ENCODE measurements at places on chromosomes 1 and 21.

GRCh38 chr1:246591047-246591446 is 24.8 kb downstream of the CNST start:
- no peak for DNase-seq

GRCh38 chr1:151680826-151681225 is 35.8 kb downstream of the CELF3 start:
- no peak for DNase-seq

DNA sequence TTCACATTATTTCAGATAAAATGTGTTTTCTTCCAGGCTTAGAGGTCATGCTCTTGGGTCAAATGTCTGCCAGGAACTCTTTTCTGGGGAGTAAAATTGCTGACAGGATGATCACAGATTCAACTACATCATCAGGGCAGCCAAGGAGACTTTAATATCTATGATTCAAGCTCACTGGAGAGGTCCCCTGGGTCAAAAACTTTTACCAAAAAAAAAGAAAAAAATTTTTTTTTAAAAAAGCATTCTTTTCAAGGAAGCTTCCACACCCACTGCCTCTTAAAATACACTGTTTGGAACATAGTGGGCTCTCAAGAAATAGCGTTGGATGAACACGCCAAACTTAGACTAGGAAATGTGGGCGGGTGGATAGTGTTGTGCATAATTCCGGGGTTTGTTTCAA is 81.3 kb downstream of the TIAM1 start:
- no peak for DNase-seq

GRCh38 chr1:208499026-208499425 is 254.8 kb upstream of the PLXNA2 start:
- no peak for DNase-seq

GRCh38 chr1:29626066-29626465 is 389.7 kb downstream of the PTPRU start:
- DNase-seq: no peak

DNA sequence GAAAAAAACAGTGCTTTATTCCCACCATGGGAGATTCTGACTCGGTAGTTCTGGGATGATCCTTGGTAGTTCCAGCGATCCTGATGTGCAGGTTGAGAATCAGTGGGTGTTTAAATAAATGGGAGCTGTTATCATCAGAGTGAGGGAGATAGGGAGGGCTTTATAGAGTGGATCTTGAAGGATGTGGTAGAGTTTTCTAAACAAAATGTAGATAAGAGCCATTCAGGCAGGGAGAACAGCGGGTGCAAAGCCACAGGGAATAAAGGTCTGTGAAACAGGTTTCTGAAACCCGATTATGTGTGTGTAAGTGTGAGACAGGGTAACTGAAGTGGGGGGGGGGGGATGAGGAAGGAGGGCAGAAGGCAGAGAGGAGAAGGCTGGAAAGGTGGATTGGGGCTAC is 75.8 kb upstream of the ADAR start:
- DNase-seq: no peak

GRCh38 chr1:204391629-204392028 is 20.0 kb downstream of the PPP1R15B start:
- DNase-seq: no peak

DNA sequence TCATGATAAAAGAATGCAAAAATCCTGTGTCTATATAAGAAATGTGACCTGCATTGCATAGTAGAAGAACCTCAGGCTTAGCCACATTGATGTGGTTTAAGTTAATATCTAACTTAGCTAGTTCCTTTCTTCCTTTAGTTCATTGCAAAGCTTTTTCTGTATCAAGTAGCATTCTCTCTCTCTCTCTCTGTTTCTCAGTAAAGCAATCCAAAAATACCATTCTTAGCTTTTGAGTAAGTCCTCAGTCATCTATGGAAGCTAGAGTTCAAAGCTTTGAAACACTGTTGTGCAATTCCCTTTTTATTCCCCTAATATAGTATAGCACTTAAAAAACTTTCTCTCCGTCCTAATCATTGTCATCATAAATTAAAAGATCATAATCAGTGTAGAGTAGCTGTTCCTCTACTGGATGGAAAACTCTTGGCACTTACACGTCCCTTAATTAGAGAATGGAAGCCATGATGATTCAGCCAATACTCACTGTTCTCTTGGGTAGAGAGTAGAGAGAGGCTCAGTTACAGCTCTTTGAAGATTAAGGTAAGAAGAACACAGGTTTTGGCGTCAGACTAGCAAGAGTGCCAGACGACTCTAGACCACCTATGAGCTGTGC is 350.3 kb upstream of the LYPLAL1 start:
- DNase-seq: no peak

DNA sequence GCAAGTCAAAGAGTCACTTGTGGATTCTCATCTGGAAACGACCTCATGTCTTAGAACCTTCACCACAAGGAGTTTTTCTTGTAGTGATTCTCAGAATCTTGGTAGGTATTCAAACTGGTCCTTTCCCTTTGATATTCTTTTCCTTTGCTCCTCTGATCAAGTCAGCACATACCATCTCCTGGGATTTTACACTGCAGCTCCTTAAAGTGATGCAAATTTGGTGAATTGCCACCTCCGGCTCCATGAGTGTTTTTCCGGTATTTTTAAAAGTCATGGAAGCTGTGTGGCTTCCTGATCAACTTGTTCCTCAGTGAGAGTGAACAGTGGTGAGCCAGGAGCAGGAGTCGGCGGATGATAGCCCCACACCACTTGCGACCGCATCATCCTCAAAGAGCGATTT is 182.1 kb upstream of the DAB1 start:
- DNase-seq: peak; percentile 64

- no peak for DNase-seq
Observed at GRCh38 chr1:155279268-155279667, 2.0 kb downstream of the HCN3 start.

- DNase-seq: no peak
Observed at GRCh38 chr1:208048904-208049303, 138.0 kb upstream of the CD34 start.

DNA sequence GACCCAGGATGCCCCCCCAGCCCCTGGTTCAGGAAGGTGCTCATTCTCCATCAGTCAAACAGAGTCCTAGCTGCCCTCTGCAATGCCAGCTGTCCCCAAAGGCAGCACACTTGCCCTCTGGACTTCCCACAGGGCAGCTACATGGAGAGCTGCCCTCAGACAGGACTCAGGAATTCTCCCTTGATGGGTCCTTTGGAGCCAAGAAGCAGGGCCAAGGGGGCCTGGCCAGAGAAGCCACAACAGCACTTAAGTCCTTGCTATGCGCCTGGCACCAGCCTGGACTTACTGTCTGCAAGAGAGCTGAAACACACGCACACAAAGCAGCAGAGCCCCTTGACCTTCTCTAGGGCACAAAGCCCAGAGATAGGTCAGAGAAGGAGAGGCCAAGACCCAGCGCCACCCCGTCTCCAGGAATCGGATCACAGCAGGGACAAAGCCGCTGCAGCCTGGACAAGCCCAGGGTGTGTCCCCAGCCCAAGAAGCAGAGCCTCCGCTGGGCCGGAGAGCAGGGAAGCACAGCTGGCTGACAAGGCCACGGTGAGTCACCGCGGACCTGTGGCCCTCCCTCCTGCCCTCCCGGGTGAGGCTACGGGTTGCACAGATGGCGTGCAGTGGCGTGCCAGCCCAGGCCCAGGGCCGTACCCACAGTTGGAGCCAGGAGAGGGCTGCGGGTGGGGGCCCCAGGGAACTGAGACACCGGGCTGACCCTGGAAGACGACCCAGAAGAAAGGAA is 1.7 kb downstream of the WNT9A start:
- no peak for DNase-seq

- no peak for DNase-seq
Observed at GRCh38 chr1:156750711-156751450, 594 bp downstream of the HDGF start.

DNA sequence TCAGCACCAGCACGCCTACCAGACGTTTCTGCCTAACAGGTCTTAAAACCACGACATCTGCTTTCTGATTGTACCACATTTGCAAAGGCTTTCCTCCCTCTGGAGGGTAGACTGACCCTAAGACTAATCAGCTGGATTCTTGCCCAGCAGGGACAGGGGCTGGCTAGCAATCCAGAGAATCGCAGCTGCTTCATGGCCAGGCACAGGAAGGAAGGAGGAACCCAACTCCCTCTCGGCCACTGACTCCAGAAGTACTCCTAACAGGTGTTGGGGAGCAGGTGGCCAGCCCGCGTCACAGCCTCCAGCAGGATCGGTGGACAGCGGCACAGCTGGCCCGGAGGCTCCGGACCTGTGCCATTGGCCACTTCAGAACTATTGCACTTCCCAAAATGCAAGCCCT is 180.8 kb downstream of the NPHP4 start:
- DNase-seq: no peak

GRCh38 chr1:63983391-63984256 is 209.8 kb downstream of the ROR1 start:
- DNase-seq: no peak

DNA sequence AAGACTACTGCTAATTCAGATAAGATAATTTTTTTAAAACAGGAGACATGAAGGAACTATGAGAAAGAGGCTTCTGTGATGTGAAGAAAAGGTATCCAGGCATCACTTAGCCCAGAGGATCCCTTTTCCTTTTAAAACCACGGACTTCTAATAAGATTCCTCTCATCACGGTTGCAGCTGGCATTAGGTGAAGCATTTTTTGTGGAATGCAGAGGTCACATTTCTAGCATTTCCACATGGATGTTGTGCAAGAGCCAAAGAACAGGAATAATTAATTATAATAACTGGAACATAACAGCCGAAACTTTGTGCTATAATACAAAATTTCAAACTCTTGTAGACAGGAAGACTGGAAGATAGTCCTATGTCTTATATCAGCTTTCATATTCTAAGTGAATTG is 27.6 kb downstream of the CYP2J2 start:
- no peak for DNase-seq

GRCh38 chr1:63023171-63023570 is 239.2 kb downstream of the ATG4C start:
- no peak for DNase-seq

GRCh38 chr1:12458571-12458970 is 159.4 kb downstream of the DHRS3 start:
- DNase-seq: no peak

- no peak for DNase-seq
Observed at GRCh38 chr1:16900751-16901150, 5.0 kb downstream of the RNU1-2 start.

GRCh38 chr1:227790868-227791267 is 24.6 kb upstream of the PRSS38 start:
- DNase-seq: no peak

GRCh38 chr1:236149696-236150228 is 7.4 kb downstream of the GPR137B start:
- DNase-seq: no peak

DNA sequence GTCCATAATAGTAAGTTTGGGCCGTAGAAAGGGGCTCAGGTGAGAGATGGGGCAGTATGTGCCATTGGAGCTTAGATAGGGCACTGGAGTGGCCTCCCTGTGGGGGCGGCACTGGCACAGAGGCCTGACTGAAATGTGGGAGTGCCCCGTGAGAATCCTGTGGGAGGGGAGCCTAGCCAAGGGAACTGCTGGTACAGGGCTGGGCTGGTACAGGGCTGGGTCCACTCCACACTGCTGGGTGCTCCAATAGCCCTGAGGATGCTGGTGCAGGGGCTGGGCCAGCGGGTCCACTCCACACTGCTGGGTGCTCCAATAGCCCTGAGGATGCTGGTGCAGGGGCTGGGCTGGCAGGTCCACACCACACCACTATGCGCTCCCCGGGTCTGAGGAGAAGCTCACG is 44.8 kb upstream of the PWP2 start:
- DNase-seq: no peak

DNA sequence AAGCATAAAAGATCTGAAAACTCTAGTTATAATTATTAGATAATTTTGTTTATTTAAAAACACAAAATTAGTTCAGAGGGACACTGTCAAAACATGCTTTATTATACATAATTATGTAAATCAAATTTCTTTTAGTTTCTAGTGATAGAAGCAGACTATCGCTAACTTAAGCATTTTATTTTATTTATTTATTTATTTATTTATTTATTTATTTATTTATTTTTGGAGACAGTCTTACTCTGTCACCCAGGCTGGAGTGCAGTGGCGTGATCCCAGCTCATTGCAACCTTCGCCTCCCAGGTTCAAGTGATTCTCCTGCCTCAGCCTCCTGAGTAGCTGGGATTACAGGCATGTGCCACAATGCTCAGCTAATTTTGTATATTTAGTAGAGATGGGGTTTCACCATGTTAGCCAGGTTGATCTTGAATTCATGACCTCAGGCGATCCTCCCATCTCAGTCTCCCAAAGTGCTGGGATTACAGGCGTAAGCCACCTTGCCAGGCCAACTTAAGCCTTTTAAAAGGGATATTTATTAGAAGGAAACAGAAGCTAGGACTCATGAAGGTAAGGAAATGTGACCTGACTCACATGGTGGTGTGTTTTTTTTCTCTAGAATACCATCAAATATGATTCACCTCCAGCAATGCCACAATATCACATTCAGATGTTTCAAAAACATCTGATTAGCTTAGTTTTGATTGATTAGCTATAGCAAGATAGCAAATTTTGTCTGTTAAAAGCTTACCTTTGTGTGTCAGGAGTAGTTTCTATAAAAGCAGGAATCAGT is 1357.4 kb upstream of the ADGRL4 start:
- DNase-seq: no peak

DNA sequence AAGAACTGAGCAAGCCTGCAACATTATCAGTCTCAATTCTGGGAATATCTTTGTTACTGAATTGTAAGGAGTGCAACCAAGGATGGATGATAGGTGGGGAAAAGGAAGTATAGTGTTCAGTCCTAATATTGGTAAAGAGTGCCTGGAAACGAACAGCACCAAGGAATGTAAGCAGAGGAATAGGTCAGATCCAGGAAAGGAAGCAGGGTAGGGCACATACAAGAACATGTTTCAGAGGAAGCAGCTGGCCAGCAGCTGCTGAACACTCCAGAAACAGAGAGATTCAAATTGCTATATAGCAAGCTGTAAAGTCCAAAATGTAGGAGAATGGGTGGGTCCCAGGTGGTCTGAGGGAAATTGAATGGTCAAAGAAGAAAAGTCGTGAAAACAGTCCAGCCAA is 37.9 kb downstream of the CRB1 start:
- DNase-seq: no peak

GRCh38 chr1:9101510-9102146 is 27.3 kb downstream of the GPR157 start:
- peak; percentile 61 for DNase-seq

DNA sequence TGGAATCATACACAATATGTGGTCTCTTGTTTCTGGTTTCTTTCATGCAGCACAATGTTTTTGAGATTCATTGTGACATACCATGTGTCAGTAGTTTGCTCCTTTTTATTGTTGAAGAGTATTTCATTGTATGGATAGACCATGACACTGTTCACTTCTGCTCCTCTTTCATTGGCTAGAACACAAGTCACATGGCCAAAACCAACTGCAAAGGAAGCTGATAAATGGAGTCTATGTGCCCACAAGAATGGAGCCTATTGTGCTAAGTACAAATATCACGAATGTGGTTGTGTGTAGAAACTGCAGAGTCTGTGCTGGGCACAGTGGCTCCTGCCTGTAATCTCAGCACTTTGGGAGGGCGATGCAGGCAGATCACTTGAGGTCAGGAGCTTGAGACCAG is 28.6 kb upstream of the FNBP1L start:
- DNase-seq: no peak

DNA sequence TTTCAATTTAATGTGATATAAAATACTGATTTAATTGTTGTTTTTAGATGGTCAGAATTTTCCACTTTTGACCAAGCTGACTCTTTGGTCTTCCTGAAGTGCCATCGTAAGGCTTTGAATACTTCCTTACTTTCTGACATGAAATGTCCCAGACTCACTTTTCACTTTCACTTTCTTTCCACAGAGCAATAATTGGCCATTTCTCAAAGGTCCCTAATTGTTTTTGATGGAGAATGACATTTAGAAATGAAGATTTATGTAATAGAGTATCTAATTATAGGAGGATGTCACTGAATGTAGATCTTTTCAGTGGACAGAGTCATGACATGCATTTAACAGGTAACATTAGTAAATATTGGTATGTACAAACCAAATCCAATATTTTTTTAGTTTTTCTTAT is 1141.6 kb downstream of the KCNT2 start:
- DNase-seq: no peak
